ENCODE measurements at places on chromosomes 5 and 9.

GRCh38 chr9:111980398-111980797, 83.8 kb downstream of the UGCG start:
- DNase-seq: no peak

DNA sequence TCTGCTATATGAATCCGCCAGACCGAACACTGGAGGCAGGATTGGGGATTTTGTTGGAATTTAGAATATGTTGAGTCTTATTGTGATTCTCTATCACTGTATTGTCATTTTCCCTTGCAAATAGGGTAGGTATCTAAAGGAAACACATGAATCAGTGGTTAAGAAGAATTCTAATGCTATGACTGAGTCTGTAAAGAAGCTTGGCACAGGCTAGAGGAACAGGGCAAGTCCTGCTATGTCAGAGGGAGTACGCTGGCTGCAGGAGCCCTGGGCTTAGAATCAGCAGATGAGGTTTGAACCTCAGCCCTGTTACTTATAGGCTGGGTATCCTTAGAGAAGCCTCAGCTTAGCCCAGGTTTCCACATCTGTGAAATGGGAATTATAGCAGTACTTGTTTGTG, 198.1 kb downstream of the NR3C1 start:
- no peak for DNase-seq

GRCh38 chr5:53448851-53449250, 31.6 kb upstream of the FST start:
- DNase-seq: no peak

DNA sequence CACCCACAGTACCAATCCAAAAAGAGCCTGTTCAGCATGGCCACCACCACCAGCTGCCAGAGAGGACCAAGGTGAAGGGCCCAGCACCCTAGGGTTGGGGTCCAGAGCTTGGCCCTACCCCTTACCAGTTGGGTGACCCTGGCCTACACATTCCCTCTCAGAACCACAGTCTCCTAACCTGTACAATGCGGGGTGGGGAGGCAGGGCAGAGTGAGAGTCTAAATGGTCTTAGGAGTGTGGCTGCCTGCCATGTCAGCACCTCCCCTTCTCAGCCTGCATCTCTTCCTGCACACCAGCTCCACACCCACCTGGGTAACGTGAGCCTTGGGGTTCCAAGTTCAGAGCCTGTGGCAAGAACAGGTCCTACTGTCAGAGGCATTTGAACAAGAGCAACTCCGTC, 92.2 kb downstream of the C5orf15 start:
- DNase-seq: no peak

DNA sequence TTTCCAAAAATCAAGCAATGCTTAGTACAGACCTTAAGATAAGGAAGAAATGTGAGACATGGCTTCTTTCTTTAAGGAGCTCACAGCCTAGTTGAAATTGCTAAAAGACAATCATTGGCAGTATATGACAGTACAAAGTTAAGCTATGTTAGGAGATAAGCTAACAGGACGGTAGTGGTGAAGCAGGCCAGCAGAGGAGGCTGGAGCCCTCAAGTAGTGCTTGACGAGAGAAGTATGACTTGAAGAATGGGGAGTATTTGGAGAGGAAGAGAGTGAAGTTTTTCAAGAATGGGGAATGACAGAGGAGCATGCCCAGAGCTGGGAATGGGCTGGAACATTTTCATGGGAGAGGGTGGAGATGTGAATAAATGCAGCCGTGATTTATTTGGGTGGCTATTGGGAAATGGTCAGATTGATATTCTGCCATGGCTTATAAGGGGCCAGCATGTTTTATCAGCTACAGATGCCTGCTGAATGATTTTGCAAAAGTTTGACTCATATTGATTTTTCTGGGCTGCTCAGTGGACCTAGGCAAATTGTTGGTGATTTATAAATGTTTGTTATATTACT, 43.7 kb downstream of the LURAP1L start:
- no peak for DNase-seq

DNA sequence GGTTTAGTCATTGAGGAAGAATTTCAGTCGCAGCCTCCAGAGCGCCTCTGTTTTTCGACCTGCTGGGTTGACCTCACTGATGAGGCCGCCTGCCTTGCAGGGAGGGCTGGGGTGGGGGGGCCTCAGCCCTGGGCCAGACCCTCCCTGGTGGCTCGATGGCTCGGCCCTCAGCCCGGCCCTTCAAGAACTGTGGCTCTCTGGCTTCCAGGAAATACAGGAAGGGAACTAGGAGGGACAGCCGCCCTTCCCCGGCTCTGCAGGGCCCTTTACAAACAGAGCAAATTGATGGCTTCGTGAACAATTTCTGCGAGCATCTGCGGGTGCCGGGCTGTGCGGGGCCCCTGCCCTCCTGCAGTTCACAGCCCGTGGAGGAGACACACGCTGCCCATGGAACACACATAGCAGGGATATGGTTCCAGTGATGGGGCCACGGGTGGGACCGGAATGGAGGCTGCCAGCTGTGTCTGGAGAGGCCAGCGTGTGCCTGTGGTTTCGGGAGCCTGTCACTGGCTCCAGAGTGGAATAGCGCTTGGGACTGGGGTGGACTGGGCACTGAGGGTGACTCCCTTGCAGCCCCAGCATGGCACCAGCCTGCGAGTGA, 39.6 kb downstream of the COL5A1 start:
- no peak for DNase-seq

DNA sequence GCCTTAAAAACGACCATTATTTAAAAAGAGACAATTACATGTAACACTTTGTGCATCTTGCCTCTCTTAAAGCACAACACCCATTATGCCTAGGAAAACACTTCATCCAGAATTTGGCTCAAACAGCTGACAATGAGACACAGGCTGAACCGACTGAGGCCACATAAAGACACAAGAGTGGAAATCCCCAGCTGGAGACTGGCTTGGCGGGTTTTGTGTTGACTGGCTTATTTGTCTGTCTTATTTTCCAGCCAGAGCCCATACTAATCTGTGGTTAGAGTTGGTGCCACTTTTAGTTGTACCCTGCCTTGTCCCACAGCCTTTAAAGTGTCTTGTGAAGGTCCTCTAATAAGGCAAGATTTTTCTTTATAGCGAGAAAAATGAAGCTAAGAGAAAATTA, 21.2 kb downstream of the TRIM14 start:
- no peak for DNase-seq

DNA sequence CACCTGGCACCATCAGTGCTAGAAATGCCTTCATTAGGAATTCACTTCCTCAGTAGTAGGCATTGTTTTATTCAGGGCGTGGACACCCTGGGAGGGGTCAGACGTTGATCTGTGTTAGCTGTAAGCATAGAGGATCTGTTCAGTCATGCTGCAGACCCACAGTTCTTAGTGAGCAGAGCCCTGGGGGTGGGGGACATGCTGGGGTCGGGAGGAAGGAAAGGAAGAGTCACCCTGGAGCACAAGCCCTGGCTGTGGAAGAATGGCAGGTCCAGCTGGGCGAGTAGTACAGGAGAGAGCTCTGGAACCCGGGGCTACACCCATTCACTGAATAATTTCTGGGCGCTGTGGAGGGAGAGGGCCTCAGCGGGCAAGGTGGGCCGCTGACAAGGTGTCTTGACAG, 172.5 kb downstream of the FSTL4 start:
- DNase-seq: no peak

DNA sequence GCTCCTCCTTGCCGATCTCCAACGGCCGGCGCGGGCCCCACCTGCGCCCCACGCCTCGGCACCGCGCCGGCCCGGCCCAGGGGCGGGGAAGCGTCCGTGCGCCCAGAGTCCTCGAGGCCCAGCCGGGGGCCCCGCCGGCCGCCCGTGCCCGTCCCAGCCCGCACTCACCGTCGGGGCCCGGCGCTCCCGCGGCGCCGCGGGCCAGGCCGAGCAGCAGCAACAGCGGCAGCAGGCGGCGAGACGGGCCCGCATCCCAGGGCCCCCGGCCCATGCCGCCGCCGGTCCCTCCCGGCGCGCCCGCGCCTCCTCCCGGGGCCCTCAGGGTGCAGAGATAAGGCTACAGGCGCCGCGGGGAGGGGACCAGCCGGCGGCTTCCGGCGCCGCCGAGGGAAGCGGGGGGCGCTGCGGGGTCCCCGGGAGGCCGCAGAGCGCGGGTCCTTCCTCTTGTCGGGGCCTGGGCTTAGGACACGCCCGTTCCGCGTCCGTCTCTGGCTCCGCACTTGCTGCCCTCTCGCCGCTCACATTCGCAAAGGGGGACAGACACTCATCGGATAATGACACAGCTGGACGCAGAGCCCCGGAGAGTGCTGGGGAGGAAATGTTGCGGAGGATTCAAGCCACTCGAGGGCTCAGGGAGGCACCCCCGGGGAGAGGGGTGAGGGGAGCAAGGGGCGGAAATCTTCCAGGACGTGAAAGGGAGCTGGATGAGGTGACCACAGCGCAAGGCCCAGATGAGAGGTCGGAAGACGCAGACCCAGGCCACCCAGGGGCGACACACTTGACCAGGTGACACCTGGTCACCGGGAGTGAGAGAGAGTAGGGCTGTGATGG, at the start of gene SUSD1:
Gene SUSD1 (minus strand): TSS at position 333 of the 831 bp plus-strand sequence. CDS start 62 bp downstream, at position 271.
- peak; percentile 59 for DNase-seq

- DNase-seq: no peak
Observed at GRCh38 chr9:118444403-118444802, 740.2 kb downstream of the TLR4 start.

DNA sequence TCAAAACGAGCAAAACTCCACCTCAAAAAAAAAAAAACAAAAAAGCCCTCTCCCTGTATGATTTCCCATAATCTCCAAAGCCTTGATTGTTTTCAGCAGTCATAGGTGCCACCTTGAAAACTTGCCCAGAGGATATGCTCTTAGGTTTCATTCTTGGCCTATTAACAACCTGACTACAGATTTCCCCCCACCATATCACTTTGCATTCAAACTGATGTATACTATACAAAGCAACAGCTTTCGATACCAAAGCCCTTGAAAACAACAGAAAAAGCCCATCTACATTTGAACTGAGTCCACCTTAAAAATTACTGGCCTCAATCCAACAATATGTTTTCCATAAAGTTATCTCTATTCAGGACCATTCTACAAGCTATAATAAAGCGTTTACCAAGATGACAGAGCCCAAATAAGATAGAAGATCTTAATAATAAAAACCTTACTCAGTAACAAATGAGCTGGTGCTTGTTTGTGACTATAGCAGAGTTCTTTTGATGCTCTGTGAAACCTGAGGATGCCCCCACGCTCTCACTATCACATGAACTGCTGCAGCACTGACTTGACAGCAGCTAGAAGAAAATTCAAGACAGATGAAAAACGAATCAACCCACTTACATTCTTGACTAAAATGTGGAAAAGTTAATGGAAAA, 44.4 kb downstream of the FNBP1 start:
- no peak for DNase-seq

DNA sequence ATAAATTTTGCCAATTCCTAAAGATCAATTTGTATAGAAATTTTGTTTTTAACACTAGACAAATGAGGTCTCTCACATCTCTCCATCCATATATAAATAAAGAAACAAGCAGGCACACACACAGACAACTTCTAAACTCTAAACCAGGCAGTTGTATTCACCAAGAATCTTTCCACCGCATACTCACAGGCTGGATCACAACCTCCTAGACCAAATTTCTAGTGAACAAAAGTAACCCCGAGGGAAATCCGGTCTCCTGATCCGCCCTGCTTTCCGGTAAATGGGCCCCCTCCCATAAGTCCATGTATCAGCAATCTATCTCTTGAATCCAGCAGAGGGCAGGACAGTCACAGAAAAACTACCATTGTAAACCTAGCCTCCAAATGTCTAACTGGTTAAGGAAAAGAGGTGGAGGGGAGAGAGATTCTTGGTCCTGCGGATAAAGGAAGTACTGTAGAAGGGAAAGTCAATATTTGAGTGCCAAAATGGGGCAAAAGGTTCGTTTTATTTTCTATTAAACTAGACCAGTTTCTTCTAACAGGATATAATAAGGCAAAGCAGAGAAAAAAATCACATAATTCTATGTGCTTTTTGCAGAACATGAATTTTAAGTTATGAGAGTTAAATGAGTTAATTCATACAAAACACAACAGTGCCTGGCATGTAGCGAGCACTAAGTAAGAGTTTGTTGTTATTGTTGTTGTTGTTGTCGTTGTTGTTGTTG, 4.8 kb upstream of the SMU1 start:
- peak; percentile 55 for DNase-seq

DNA sequence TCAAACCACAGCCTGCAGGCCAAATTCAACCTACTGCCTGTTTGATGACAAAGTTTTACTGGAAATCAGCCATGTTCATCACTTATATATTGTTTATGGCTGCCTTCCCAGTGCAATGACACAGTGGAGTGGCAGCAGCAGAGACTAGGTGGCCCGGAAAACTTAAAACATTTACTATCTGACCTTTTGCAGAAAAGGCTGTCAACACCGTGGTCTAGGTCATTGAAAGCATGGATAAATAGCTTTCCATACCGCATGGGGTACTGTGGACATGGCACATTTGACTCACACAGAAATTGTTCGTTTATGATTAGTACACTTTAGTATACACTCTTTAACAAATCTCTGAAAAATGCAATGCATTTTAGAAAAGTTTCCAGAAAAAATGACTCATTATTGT, 298.3 kb upstream of the EFNA5 start:
- no peak for DNase-seq

DNA sequence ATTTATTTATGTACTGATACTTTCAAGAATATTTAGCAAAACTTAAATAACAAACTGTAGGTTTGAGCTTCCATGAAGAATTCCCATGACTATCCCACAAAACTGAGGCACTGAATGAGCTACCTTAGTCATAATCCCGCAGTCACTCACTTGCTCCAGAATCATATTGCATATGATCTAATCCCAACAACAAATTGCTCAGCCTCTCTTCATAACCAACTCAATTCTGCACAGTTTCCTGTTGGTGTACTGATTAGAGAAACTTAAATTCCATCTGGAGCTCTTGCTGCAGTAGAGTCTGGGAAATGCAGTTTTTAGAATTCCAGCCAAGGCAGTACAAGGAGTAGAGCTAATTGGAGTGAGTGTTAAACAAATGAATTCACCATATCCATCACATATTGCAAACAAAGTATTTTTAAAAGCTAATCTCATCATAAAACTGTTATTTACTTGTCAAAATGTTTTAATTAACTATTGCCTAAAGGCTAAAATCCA, 35.7 kb upstream of the CDH18 start:
- no peak for DNase-seq

DNA sequence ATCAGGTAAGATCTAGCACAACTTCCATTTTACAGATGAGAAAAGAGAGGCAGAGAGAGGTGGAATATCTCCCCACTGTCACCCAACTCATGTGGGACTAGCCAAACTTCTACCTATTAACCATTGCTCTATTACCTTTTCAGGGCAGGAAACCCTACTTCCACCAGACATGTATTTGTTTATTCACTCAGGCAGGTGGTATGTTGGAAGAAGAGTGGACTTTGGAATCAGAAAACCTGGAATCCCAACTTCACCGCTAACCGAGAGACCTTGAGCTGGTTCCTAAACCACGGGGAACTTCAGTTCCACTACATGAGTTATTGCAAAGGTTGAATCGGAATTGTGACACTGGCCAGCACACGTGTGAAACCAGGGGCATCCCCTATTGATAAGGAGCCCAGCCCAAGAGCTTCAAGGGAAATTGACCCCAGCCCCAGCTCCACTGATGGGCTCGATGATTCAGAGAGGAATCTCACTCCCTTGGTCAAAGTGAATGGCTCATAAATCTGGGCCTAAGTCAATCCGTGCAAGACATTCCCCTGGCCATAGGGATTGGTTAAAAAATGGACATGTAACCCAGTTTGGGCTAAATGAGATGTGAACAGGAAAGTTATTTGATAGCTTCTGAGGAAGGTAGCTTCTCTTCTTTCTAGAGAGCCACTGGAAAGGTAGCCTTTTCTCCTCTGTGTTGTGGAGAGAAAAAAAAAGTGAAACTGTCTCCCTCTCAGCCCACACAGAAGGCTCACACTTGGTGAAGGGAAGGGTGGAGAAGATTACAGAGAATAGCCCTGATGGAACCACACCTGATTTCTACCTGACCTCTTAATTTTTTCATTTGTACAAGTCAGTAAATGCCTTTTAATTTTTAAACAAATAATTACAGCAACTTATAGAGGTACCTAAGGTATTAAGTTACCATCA, 5.5 kb upstream of the GLIS3 start:
- no peak for DNase-seq
